IPS DF 19.7 (cell line): ENCODE measurements at places on chromosomes 13 and 19.

DNA sequence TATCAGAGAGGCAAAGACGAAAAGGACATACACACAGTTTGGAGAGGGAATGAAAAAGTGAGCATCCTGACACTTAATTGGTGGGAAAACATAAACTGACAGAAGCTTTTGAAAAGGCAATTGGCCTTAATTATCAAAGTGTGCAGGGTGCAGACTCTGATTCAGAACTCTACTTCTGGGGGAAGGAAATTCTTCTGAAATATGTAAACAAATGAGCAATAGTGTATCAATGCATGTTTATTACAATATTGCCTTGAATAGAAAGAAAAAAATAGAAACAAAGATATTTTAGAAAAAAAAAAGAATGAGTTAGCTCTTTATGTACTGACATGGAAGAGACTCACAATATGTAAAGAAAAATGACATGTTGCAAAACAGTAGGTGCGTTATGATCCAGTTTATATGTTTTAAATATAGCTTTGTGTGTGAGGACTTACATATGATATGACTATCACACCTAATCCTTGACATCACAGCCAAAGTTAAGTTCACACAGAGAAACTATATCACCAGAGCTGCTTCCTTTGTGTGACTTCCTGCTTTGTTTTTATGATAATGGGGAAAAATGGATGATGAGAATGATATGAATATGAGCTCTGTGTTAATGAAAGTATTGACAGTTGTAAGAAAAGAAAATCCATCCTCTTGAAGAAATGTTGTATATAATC, 182.4 kb downstream of the KCTD12 start:
- DNase-seq, result no peak

DNA sequence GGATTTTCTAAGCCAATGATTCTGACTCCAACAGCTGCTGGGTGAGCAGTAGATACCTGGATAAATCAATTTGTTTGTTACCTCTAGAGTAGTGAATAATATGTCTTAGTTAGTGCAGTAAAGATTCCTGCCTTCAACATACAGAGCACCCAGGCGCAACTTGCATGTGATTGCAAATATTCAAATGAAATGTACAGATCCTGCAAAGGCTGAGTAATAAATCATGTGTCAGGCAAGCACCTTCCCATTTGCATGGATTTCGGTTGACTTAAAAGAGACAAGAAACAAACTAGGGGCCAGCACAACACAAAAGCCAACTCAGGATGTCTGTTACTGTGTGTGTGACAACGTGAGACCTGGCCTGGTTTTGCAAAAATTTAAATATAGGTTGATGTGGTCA, 79.7 kb downstream of the TNFSF11 start:
- DNase-seq, result no peak

- DNase-seq, result no peak
These were observed 42.0 kb downstream of the CAPN12 start for GRCh38 chr19:38702278-38702677.

DNA sequence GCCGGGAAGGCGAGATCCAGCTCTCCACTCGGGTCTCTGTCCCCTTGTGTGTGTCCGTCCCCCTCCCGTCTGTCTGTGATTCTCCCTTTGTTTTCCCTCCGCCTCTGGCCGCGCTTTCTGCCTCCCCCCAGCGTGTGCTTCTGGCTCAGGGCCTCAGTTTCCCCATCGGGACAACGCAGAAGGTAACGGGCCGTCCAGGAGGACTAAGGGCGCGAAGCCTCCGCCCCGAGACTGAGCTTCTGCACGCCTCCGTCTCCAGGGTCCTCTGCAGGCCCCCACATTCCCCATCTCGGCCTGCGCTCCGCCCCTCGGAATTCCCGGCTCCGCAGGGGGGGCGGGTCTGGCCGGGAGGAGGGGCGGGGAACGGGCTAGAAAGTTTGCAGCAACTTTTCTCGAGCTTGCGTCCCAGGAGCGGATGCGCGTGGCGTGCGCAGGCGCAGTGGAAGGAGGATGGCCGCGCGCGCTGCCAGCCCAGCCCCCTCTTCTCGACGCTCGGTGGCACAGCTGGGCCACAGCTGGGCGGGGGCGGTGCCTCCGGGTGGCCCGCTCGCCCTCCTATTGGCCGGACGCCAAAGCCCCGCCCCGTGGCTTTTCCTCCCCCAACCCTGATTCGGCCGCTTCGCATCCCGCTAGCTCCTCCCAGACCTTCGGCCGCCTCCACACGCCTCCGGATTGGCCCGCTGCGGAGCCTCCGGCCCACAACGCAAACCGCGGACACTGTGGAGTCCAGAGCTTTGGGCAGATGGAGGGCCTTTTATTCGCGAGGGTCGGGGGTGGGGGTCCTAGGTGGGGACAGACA, at the start of gene SIX5:
Gene SIX5 (minus strand): TSS at position 269 of the 799 bp plus-strand sequence. CDS start 408 bp downstream, outside the sequence.
- peak; percentile 80 for DNase-seq

DNA sequence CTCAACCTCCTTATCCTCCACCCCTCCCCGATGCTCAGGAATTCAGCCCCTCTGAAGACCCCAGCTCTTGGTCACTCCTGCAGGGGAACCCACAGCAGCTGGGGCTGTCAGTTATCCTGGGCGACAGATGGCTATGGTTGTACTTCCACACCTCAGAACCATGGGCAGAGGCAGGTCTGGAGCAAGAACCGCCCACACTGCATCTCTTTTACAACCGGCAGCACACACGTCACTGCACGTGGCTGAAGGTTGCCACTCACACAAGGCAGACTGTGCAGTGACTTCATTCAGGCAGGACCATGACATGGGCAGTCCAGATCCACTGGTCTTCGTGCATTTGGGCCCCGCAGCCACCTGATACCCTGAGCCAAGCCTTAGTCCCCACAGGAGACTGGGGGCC, 21.5 kb upstream of the SDHAF1 start:
- no peak for DNase-seq

- DNase-seq, result no peak
These were observed 22.1 kb downstream of the ARID3A start for GRCh38 chr19:947707-948539.
